ENCODE measurements at places on chromosomes 5 and 9.
A peak's percentile ranks its signal among the peaks of the same experiment; 100 is the strongest.

- no peak for DNase-seq
Observed at GRCh38 chr5:149213264-149213880, 58.3 kb upstream of the AFAP1L1 start.

- no peak for DNase-seq
Observed at GRCh38 chr5:121239951-121240350, 611.7 kb upstream of the FTMT start.

GRCh38 chr5:112862085-112862484, 998 bp downstream of the SRP19 start:
- no peak for DNase-seq

GRCh38 chr5:167049043-167049663, 1242.3 kb upstream of the WWC1 start:
- peak; percentile 52 for DNase-seq

- no peak for DNase-seq
Observed at GRCh38 chr9:94813379-94813778, 86.9 kb downstream of the AOPEP start.

GRCh38 chr5:54988817-54989216, 3.4 kb upstream of the ESM1 start:
- no peak for DNase-seq

DNA sequence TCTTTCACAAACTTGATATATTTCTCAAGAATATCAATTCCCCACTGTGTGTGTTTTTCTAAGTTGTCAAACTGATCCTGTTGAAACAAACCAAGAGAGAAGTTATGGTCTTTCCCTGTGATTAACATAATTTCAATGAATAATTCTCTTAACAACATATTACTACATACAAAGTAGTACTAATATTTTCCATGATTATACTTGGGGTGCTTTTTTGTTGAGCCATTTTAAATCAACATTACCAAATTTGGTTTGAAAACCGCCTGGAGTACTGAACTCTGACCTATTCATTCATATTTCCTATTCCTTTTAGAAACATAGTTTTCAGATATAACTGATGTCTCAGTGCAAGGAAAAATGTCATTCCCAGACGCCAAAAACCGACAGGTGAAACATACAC, 48.1 kb downstream of the FNBP1 start:
- no peak for DNase-seq

DNA sequence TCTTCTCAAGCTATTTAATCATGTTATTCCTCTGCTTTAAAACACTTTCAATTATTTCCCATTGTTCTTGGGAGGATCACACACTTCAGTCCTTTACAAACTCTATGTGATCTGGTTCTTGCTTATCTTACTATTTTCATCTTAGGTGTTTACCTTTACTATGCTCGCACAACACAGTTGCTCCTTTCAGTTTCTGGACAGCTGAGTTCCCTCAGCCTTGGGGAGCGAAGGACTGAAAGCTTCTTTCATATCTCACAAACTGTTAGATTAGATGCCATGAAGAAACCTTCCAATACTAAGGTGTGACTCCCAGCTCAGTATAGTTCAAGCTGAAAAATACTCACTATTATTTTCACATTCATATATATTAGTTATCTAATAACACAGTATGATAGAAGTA, 117.9 kb downstream of the CDC42SE2 start:
- no peak for DNase-seq

DNA sequence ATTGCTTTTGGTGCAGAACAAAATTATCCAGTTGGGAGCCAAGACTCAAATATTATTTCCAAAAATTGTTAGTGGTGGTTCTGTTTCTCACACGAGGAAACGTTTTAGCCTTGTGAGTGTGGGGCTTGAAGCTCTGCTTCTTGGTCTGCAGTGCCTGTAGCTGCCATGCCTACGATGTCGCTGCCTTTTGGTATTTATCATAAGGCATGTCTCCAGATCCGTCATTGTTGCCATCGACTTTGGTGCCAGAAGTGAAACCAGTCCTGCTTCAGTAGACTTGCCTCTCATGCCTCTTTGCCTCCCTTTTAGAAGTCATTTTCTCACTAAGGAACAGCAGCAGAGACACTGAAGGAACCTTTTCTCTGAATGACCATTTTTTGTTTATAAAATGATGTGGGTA, 29.7 kb upstream of the CATSPER3 start:
- no peak for DNase-seq

DNA sequence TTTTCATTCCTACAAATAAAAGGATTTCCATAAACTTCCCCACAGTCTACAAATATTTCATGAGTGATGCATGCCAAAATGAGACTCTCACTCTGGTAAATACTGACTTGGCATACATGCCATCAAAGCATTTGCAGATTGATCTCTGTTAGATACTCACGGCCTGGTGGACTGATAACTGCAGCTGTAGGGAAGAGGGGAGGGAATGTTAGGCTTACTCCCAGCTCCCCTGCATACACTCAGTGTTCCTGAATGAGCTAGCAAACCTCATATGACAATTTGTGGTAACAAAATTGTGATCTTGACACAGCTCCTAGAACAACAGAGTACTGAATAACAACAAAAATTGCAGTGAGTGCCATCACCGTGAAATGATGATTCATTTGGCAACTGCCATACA, 435.3 kb downstream of the NR2F1-AS1 start:
- DNase-seq = no peak

- DNase-seq = no peak
Observed at GRCh38 chr5:142726188-142726731, 40.4 kb upstream of the FGF1 start.

GRCh38 chr9:90176901-90177300, 465.7 kb downstream of the DIRAS2 start:
- DNase-seq = no peak

- no peak for DNase-seq
Observed at GRCh38 chr5:147971472-147971871, 65.1 kb upstream of the C5orf46 start.

Measured in endothelial cell (in vitro differentiated cells).